ENCODE measurements at places on chromosomes 2 and 18.

- no peak for DNase-seq
These were observed 89.8 kb upstream of the SP3 start for GRCh38 chr2:174054926-174055325.

DNA sequence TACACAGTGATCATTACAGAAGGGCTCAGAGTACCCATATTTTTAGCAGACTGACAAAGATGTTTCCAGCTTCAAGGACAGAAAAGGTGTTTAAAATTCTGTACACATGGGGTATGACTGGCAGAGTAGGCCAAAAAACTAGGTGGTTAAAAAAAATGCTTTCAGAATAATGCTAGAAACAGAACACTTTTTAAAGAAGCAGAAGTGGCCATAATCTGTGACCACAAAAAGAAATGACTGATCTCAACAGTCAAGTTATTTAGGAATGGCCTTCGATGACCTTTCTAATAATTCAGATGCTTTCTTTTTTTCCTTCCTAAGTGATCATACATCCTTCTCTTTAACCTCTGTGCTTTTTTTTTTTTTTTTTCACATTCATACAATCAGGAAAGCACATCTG, 4.1 kb upstream of the AQP4 start:
- DNase-seq, result no peak

- DNase-seq, result no peak
These were observed 194.8 kb downstream of the ZFP36L2 start for GRCh38 chr2:43031471-43032212.

DNA sequence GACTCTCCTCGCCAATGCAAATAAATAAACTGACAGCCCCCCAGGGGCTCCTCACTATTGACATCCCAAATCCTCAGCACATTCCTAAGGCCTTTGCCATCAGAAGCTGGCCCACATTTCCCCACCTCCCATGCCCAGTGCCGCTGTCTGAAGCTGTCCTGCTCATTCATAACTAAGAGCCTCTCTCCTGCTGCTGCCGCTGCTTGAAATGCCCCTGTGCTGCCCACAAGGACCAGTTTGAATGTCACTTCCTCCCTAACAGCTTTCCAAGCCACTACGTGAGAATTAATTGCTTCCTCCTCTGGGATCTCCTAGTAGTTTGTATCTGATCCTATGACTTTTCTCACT, 151.6 kb upstream of the CAPN13 start:
- no peak for DNase-seq

DNA sequence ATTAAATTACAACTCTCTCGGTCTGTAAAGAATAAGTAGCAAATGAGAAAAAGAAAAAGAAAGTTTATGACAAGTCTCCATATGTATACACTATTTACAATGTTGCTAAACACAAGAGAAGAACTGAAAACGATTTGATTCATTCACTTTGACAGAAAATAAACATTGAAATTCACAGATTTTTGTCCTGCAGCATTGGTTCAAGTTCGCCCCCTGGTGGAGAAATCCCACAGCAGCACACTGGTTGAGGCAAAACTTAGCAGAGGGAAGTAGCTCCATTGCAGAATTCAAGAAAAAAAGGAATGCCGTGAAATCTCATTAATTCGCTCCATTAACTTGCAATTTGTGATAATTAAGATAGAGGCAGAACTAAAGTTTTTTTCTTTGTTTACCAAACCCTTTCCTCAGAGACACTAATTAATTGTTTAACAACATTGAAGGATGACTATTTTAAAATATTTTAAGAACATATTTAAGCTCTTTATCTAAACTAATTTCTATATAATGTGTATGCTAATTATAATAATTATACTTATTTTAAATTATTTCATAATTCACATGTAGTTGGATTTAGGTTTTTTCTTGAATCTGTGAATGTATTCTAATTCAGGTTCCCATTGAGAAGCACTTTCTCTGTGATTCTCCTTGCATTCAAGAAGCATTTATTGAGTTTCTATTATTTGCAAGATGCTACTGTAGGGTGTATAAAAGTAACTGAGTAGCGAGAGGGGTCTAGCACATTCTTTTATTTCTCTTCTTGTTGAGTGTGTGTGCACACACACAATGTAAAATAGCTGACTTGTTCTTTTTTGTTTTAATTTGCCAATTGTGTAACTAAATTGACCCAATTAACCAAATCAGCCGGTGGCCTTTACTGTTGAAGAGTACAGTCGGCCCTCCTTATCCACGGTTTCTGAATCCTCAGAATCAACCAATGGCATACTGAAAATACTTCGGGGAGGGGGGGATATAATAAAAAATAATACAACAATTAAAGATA, 74.1 kb downstream of the COL4A3 start:
- peak; percentile 56 for DNase-seq
